ENCODE measurements at places on chromosomes 5 and 9.

DNA sequence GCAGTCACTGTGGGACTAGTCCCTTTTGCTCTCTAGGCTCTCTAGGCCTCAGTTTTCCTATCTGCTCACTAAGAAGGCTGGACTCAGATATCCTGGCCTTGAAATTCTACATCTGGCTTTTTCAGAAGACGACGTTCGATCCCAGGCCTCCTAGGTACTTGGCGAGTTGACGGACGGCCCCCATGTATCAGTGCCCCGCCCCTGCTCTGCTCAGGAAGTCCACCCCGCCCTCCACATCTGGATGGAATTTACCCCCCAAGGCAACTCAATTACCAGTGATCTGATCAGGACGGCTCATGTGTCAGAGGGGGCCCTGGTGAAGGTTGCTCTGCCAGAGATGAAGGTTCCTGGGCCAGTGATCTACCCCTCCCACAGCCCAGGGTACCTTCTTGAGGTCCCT lies 44.1 kb upstream of the SYNPO start:
- DNase-seq: no peak

- no peak for DNase-seq
Observed at GRCh38 chr5:134099288-134099872, 15.1 kb upstream of the TCF7 start.

GRCh38 chr9:136237486-136238341 lies 7.9 kb downstream of the QSOX2 start:
- no peak for DNase-seq

DNA sequence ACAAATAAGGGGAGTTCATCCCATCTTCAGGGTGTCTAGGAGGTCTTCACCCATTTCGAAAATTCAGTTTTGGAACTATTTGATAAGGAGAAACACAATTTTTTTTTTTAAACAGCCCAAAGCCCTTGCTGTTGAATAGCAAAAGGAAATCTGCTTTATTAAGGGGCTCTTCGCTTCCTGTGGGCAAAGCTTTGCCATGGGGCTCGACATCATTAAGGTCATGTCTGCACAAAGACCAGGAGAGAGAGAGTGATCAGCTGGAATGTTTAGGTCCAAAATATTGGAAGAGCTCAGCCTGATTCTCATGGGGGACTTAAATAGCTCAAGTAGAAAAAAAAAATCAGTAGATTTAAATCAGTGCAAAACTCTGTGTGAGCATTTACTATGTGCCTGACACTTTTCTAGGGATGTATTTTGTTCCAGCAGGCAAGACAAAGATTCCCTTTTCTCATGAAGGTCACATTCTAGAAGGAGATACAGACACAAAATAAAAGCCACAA lies 564.6 kb upstream of the KLF4 start:
- no peak for DNase-seq

DNA sequence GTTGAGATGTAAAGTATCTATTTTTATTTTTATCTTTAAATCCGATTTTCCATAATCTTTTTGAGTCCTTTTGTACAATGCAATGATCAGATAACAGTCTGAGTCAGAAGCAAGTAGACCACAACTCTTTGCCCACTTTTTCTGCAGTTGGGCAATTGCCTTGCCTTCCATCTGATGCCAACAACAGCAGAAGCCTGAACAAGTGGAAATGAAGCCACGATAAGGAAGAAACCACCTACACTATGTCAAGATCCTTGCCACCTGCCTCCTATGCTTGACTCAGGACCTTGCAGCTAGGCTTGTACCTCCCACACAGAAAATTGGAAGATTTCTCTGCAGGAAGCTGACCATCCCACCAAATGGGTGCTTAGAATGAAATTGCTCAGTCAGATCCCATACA lies 78.6 kb downstream of the ANXA1 start:
- no peak for DNase-seq

DNA sequence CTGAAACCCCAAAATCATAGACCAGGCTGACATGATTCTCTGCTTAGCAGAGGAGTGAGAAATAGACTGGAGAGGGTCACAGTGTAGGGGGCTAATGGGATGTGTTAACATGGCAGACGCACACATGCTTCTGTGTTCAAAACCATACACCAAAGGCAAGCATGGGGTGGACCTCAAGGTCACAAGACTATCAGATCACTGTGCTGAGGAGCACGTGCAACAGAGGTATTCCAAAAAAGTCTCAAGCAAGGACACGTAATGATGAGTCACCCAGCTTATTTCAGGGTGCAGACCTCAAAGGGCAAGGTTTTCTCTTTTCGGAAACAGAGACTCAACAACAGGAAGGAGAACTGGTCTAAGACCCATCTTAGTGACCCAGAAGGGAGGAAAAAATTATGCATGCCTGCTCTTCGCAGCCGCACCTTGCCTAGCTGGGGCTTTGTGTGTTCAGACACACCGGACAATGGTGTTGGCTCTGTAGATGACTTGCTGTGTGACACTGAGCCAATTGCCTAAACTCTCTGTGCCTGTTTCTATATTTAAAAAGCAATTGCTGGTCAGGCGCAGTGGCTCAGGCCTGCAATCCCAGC lies 20.3 kb downstream of the WHRN start:
- DNase-seq: no peak

GRCh38 chr5:40559306-40559705 lies 120.4 kb upstream of the PTGER4 start:
- DNase-seq: no peak

- DNase-seq: no peak
Observed at GRCh38 chr5:24094081-24094679, 550.6 kb downstream of the CDH10 start.

GRCh38 chr9:131621551-131622358 lies 76.4 kb downstream of the PRRT1B start:
- no peak for DNase-seq

- DNase-seq: no peak
Observed at GRCh38 chr9:133153227-133154096, 10.3 kb downstream of the GBGT1 start.

DNA sequence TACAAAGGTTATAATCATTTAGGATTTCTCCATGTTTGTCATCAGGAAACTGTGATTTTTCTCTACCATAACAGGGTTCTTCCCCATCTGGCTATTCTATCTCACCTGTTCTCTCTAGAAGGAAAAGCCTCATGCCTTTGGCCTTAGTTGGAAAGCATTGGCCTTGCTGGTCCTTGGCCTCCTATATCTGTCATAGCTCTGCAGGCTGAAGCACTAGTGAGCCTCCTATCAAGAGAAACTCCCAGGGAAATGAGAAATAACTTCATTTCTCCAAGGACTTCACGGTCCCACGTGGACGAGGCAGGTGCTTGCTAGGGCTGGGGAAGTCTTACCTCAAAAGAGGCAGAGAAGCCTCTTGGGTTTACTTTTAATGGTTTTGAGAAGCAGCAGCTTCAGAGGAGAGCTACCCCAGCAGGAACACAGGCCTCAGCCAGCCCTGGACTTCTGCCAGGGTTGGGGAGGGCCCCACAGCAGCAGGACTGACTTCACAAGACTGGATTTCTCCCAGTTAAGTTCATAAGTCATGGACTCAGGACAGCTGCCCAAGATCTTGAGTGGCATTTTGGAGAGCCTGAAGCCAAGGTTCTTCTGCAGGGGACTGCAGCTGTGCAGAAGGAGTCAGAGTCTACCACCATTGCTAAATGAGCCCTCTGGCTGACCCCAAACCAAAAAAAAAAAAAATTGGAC lies 15.8 kb upstream of the PSAT1 start:
- DNase-seq: no peak

- DNase-seq: no peak
Observed at GRCh38 chr5:141734501-141735229, 52.6 kb upstream of the ARAP3 start.

GRCh38 chr5:118825226-118825625 lies 163.1 kb downstream of the DTWD2 start:
- DNase-seq: no peak

DNA sequence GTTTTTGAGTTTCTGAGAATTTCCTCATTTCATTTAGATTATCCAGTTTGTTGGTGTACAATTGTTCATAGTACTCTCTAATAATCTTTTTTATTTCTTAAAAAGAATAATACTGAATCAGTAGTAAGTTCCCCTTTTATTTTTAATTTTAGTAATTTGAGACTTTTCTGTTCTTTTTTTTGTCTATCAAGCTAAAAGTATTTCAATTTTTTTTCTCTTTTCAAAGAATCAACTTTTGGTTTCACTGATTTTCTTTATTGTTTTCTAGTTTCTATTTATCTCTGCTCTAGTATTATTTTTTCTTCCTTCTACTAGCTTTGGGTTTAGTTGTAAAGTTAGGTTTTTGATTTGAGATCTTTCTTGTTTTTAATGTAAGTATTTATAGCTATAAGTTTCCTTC lies 60.6 kb upstream of the ARL15 start:
- DNase-seq: no peak

GRCh38 chr9:108620767-108621166 lies 235.0 kb downstream of the ACTL7B start:
- DNase-seq: no peak

DNA sequence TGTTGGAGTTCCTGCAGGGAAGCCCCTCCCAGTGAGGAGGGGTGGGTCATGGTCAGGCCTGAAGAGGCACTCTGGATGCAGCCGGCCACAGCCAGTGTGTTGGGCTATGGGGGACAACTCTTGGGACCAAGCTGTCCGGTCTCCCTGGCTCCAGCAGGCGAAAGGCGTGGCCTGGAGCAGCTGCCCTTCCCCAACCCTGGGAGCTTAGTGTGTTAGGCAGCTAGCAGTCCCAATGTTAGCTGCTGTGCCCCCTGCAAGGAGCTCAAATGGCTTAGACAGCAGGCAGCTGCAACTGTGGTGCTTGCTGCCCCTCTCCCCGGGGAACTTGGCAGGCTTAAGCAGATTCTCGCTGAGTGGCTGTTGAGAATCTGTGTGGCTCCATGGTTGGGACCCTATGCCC lies 67.5 kb upstream of the ACTBL2 start:
- no peak for DNase-seq

GRCh38 chr5:173029499-173029921 lies 26.6 kb upstream of the CREBRF start:
- DNase-seq: no peak

- no peak for DNase-seq
Observed at GRCh38 chr5:32020271-32020670, 153.8 kb downstream of the GOLPH3 start.

GRCh38 chr9:134314950-134315715 lies 11.1 kb upstream of the RXRA start:
- DNase-seq: no peak

- DNase-seq: no peak
Observed at GRCh38 chr5:100690036-100690560, 154.9 kb downstream of the FAM174A start.

- DNase-seq: no peak
Observed at GRCh38 chr5:151970885-151971284, 46.2 kb upstream of the GLRA1 start.

DNA sequence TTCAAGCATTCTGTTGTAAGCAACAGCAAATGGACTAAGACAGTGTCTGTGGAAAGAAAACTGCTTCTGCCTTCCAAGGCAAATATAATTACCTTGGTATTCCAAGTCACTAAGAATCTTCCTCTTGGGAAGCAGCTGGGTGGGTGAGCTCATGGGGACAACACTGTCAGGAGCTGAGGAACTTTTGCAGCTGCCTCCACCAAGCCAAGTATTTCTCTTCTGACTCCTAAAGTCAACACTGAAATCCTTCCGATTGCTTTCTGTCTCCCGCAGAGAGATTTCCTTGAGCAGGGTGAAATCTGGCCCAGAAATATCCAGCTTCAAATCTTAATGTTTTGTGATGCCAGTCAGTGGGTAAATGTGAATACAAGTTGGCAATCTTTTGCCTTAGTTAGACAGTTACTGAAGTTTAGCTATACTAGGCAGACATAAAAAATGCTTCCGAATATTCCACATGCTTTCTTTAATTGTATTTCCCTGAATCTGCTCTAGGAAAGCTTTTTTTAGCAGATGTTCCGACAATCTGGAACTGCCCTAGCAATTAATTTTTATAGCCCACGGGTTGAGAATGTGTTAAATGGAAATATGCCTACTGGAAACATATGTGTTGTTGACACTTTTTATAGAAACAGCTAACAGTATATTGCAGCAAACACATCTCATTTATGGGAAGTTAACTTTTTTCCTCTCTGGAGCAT lies 369.9 kb upstream of the DAB2 start:
- no peak for DNase-seq

DNA sequence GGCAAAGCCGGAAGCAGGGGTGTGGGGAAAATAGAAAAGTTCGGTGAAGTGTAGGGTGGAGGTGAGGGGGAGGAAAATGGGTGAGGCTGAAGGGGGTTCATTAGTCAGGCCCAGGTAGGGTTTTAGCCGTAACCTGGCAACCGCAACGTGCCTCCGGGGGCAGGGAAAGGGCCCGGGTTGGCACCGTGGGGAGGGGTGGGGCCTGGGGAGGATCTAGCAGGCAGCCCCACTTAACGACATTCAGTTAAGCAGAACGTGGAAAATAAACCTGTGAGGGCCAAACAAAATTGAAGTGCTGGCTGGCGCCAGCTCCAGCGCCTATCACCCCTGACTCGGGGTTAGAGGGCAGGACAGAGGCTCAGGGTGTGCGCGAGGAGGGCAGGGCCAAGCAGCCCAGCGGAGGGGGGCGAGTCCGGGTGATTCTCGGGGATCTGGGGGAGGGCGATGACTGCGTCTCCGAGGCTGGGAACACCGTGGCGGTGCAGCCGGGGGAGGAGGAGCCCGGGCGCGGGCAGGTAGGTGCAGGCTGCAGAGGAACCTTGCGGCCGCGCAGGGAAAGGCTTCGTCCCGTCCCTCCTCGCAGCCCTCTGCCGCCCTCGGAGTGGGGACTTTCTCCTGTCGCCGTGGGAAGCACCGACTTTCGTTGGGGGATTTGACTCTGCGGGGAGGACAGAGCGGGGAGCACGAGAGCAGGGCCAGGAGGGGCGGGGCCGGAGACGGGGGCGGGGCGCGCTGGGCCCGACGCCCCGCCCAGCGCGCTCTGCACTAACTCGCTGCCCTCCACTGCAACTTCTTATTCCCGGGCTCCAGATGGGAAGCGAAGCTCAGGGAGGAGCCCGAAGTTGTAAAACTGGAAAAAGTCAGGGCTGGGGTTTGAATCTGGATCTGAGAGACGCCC lies 5.1 kb downstream of the RGS14 start:
- no peak for DNase-seq

GRCh38 chr5:144139586-144139985 lies 30.9 kb downstream of the YIPF5 start:
- DNase-seq: no peak

DNA sequence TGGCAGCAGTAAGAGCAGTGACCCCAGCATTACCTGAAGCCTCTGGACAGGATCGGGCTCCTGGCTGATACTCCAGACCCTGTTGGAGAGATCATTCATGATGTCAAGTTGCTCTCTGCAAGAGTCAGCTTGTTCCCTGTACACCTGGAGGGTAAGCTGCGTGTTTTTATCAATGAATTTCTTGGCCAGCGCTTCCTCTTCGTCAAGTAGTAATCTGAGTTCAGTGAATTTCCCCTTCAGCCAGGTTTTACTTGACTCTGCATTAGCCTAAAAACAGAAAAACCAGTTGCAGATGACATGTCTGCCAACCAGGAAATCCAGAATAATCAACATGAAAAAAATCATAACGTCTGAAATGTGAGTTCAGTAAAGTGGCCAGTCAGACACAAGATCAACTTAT lies 19.1 kb downstream of the TRIM14 start:
- DNase-seq: no peak

- DNase-seq: no peak
Observed at GRCh38 chr5:119071561-119071995, 691 bp downstream of the DMXL1 start.

GRCh38 chr9:77707383-77708063 lies 59.4 kb upstream of the GNA14 start:
- DNase-seq: no peak
